ENCODE measurements at places on chromosomes 7 and 10.

DNA sequence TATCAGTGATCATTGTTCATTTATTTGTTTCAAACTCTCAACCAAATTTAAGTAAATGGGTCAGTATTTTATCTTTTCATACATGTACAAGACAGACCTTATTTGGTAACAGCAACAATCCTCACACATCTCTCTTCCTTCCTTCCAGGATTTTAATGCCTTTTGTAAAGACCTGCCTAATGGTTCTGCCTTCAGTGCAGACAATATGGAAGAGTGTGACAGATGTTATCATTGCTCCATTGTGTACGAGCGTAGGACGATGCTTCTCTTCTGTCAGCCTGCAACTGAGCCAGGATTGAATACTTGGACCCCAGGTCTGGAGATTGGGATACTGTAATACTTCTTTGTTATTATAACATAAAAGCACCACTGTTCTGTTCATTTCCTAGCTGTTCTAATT lies 6.3 kb downstream of the CAV2 start:
- DNase-seq: no peak

- no peak for DNase-seq
These were observed 235.7 kb upstream of the TCERG1L start for GRCh38 chr10:131547129-131547799.

- no peak for DNase-seq
These were observed 2.0 kb downstream of the CYP3A7 start for GRCh38 chr7:99733003-99733402.

GRCh38 chr7:2193575-2194305 lies 39.0 kb downstream of the MAD1L1 start:
- DNase-seq: no peak

- no peak for DNase-seq
These were observed 134.2 kb downstream of the OR13A1 start for GRCh38 chr10:45180946-45181875.

GRCh38 chr7:136654406-136654805 lies 214.0 kb upstream of the CHRM2 start:
- DNase-seq: no peak

DNA sequence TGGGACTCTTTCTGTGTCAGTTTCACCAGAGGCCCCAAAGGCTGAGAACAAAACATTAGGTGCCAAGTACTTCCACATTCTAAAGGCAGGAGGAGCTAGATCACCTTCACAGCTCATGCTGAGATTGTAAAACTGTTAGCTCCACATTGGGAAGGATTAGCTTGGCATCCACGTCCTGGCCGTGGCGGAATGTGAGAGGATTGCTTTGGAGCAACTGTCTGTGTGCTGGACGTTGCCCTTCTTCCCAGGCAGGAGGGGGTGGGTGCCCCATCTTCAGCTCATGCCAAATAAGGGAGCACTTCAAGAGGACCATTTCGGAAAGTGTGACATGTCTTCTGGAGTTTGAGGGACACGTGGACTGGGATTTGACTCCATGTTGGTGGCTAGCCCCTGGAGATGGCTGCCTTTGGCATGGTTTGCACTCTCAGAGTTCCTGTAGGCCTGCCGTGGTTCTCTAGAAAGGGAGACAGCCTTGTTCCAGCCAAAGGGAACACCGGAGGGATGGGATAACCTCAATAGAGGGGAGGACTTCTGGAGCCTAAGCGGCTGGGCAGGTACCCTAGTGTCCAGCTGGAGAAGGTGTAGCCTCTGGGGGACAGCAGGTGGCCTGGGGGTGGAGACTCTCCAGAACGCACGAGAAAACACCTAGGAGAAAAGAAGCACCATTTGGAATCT lies 19.9 kb upstream of the FMC1 start:
- no peak for DNase-seq

GRCh38 chr10:5599613-5600520 lies 66.5 kb downstream of the ASB13 start:
- DNase-seq: no peak

GRCh38 chr7:29123626-29124190 lies 22.6 kb downstream of the CPVL start:
- DNase-seq: no peak

GRCh38 chr10:88316292-88316861 lies 266.7 kb downstream of the RNLS start:
- DNase-seq: no peak

DNA sequence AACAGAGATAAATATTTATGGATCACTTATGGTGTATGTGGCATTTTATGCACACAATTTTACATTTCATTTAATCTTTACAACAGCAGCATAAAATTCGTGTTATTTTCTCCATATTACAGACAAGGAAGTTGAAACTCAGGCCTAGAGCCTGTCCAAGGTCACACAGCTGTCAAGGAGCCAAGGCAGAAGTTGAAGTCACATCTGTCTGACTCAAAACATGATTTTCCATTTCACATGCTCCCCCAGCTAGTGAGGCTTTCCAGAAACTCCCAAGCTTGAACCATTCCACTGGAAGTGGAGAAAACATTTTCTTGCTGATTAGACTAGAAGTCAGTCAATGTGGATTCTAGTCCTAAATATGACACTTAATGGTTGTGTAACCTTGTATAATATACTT lies 110.5 kb downstream of the HECTD2 start:
- no peak for DNase-seq

DNA sequence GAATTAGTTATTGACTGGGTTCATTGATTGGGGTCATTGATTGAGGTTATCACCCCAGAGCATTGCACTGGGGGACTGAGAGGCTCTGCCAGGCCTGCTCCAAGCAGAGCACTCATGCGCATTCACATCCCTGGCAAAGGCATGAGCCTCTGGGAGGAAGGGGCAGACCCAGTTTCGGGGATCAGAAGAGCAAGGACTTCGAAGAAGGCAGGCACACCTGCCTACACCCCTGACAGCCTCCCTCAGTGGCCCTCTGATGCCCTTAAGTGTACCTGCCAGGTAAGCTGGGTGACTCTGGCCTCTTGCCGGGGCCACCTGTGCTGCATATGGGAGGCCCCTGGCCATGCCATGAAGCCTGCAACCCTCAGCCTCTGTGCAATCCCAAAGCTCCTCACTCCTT lies 181.1 kb downstream of the PTPN20 start:
- no peak for DNase-seq

GRCh38 chr10:76086761-76087639 lies 655.6 kb downstream of the LRMDA start:
- no peak for DNase-seq

DNA sequence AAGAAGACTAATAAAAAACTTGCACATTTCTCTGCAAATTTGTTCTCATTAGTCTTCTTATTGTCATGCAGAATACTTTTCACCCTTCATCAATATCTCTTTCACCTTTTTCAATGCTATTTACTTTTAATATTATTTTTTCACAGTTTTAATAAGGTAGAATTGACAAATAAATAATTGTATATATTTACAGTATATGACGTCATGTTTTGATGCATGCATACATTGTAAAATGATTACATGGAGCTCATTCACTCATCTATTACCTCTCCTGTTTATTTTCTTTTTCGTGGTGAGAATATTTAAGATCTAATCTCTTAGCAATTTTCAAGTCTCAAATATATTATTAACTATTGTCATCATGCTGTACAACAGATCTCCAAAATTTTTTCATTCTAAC lies 658.2 kb upstream of the MKI67 start:
- DNase-seq: no peak

DNA sequence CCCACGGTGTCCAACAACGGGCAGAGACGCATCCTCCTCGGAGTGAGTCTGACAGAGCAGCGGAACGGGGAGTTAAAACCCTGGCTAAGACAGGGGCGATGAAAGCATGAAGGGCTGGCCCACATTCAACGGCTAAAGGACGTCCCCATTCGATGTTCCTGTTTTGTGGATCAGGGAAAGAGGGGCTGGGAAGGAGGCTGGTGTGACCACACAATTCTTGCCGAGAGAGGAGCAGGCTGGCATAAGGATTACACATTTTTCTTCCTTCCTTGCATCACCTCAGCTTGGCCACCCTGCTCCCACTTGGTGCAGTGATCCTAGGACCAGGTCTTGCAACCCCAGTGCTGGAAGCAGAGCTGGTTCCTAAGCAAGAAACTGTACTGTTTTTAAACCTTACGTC lies 67.7 kb downstream of the GNA12 start:
- no peak for DNase-seq

DNA sequence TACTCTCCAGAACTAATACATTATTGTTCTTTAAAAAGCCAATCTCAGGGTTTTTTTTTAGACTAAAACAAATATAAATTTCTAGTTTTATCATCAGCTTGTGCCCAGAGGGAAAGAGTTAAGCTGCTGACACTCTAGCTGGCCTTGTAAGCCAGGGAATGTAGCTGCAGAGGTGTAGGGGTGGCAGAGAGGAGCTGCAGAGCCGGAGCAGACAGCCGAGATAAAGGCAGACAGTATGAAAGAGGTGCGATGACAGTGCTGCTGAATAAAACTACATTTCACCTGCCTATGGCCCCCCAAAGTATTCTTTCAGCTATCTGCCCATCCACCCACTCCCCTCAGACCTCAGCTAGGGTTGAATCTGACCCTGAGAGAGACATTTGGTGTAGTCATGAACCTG lies 653.7 kb upstream of the ZWINT start:
- DNase-seq: no peak

GRCh38 chr7:81111358-81111757 lies 192.5 kb upstream of the SEMA3C start:
- DNase-seq: no peak

DNA sequence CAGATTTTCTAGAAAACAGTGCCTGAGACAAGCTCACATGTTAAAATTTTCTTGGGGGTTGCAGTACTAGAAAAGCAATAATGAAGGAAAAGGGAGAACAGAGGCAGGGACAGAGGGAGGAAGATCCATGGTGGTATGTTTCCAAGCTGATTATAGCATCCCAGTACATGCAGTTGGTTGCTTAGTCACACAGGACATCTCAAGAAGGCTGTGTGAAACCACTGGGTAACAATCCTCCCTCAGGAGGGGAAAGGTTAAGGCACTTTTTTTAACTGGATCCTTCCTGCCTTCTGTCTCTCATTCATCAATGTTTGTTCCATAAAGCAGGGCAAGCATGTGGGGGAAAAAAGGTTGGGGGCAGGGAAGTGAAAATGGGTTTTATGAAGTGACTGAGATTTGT lies 6.1 kb upstream of the IMMP2L start:
- DNase-seq: no peak

DNA sequence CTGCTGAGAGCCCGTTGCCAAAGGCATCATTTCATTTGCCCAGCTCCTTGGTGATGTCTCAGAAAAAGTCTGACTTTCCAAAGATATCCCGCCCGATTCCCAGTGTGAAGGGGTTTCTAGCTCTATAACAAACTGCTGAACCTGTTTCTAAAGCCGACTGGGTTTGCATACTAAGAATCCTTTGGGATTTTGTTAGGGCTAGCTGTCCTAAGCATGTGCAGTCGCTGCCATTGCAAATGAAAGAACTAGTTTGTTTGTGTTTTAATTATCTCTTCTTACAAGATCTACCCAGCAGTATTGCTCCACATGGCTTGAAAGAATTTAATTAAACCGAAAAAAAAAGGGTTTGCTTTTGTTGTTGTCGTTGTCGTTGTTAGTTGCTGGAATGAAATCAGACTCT lies 476.6 kb downstream of the GATA3 start:
- no peak for DNase-seq

DNA sequence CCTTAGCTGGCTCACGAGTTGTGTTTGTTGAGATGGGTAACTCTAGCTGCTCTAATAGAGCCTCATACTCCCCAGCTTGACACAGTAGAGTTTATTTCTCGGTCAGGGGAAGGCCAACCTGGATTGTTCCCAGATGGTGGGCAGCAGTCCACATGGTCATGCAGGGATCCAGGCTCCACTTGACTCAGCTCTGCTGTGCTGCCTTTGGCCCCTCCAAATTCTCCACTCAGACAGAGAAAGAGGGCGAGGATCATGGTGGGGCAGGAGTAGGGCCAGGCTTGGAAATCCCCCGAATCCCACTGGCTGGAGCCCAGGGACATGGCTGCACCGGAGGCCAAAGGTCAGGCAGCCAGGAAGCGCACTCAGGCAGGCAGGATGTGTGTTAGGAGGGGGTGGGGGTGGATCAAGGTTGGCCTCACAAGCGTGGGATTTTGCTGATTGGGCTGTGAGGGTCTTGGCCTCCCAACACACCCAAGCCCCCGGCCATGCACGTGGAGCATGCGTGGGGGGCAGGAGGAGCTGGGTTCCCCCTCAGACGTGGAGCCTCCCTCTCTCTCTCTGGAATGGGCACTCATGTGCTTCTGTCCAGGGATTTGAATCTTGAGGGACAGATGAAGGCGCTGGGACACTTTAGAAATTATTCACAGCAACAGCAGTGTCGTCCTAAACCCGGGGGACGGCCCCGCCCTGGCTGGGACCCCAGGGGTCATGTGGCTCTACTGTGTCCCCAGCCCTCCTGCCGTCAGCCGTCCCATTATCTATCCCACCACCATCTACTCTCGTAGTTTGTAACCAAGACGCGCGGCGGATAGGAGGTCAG lies 44.8 kb downstream of the PDGFA start:
- DNase-seq: no peak

DNA sequence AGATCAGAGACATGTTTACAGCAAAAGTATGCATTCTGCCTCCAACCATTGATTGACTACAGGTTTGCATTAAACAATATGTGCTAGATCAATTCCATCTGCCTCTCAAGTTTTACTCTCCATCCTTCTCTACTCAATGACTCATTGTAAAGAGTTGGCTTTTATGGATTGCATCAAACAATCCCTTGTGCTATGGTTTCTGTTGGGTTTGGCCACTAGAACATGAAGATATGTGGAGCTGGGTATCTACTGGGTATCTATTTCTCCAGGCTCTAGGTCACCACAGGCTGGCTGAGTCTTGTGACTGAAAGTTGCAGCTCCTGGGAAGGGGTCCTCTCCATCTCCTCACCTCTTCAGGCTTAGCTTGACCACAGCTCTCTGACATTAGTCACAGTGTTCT lies 204.7 kb downstream of the DGKI start:
- DNase-seq: no peak

GRCh38 chr7:150621376-150621775 lies 10.8 kb downstream of the GIMAP6 start:
- no peak for DNase-seq

DNA sequence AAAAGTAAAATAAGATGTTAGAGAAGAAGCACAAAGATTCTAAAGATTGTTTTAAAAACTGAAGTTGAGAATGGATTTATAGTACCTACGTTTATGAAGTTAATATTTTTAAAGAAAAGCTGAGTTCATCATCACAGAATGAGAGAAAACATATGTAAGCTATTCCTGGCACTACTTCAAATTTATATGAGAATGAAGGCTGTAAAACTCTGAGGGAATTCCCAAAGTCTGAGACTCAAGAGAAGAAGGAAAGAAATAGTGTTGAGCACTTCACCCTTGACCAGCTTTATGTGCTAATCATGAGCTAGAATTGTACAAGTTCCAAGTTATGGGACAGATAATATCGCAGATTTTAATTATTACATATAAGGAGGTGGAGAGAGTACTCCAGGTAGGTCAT lies 323.7 kb upstream of the GNAI1 start:
- DNase-seq: no peak

GRCh38 chr10:47354165-47354564 lies 6.0 kb downstream of the RBP3 start:
- DNase-seq: no peak

GRCh38 chr7:13538669-13539068 lies 450.8 kb downstream of the ETV1 start:
- no peak for DNase-seq
